Mesendoderm (in vitro differentiated cells): ENCODE measurements at places on chromosomes 5 and 9.

DNA sequence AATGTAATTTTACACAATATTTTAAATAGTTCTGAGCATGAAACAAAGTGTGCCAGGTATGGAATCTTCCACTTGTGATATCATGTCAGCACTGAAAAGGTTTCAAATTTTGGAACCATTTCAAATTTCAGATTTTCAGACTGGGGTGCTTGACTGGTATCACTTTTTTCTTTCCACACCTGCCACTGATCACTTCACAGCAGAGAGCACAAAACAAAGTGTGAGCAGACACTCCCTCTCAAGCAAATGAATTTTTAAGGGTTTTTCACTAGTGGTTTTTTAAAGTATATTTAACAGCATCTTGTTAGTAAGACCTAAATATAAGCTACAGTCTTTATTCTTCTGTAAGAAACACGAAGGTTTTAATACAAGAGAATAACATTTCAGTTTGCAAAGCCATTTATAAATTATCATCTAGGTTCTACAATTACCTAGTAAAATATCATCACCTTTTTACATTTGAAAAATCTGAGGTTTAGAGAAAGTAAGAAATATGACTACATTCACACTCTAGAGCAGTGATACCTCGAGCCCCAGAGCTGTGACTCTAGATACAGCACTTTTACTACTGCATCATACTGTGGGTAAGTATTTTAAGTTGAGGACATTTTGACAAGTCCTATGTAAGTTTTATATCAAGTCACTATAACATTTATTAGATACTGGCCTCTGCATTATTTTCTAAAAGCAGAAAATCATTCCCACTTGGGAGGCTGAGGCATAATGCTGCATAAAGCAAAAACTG lies 14.6 kb downstream of the GOLPH3 start:
- no peak for DNase-seq

GRCh38 chr9:70255486-70255885 lies 3.3 kb upstream of the SMC5 start:
- no peak for DNase-seq

GRCh38 chr5:135482381-135482933 lies 30.3 kb upstream of the TIFAB start:
- DNase-seq, result no peak

DNA sequence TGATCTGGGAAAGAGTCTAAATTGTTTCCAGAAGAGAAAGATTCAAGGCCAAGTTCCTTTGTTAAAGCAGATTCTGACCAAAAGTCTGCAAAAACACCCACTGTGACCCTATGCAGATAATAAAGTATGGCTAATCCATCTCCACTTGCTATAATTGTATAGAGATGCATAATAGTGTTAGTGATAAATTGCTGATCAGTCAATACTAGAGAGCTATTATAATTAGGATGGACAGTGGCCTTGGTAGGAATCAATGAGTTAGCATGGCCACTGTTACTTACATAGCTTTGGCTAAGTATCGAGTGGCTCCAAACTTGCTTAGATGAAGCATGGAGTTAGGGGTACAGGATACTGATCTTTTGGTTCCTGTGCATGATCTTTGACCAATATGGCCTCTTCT lies 683.4 kb upstream of the MEF2C start:
- no peak for DNase-seq

DNA sequence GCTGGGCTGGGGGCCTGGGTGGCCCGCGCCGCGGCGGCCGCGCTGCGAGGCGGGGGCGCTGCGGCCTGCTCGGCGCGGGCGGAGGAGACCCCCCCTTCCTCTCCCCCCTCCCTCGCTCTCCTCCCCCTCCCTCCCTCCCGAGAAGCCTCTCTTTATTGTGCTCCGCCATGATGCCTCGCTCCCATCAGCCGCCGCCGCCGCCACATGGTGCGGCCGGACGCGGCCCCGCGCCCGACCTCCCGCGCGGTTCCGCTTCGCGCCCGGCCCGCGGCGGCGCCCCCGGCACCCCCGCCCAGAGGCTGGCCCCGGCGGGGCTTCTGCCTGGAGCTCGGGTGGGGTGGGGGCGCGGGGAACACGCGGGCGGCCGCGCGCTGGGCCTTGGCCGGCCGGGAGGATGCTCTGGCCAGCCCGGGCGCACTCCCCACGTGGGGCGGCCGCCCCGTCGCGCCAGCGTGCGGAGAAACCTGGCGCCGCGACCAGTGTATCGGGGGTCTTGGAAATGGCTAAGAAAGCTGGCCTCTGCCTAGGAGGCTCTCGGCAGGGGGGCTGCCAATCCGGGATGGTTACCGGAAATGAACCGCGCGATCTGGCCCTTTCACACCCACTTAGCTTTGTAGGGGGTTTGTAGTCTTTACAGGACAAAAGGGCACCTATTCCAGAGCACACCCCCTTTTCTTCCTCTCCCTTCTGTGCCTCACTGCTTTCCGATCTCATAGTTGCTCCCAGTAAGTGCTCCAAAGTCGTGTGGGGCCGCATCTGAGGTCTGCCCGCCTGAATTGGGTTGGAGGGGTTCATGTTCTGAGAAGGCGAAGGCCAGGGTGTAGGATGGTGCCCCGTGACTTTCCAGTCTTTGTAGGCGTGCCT lies 1.0 kb downstream of the SET start:
- peak; percentile 70 for DNase-seq

DNA sequence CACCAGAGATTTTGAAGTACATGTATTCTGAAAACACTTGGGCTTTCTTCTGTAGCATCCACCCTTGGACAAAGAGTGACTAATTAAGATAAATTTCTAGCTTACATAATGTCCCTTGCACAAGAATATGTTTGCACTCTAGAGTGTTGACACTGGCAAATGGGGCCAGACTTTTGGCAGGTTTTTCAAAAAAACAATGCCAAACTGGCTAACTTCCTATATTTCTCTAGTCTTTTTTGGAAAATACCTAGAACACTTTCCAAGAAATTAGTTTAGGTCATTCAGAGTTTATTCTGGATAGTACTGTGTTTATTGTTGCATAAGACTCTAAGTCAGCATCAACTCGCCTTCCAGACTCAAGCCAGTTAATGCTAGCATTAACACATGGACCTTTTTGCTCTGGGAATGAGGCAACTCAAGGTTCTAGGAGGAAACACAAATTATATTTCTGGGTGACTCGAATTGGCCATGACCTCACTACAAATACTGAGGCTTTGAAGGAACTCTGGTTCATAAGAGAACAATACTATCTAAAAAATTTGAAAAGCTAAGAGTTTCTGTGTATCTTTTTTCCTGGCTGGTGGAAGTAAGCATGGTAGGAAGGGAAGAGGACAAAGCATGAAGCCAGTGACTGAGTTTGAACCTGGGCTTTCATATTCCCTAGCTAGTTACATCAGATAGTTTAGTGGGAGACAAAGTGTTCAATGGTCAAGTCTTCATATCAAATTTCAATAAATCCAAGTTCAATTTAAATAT lies 101.6 kb downstream of the NREP start:
- no peak for DNase-seq

DNA sequence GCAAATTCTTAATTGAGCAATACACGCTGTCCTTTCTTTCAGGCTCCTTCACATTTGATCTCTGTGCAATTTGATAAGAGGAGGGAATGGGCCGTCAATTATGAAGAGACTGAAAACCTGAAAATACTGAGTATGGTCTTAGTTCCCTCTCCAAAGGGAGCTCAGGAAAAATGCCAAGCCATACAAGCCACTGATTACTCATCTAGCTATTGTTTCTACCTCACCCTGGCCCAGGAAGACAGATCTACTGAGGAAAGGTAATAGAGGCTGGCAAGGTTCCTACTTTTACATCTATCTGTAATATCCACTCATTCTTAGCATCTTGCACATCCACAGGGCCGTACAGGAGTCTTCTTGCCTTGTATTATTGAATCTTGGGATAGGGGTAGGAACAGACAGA lies 23.7 kb upstream of the TNC start:
- DNase-seq, result no peak

GRCh38 chr9:37197158-37198038 lies 77.0 kb downstream of the ZCCHC7 start:
- peak; percentile 89 for DNase-seq

DNA sequence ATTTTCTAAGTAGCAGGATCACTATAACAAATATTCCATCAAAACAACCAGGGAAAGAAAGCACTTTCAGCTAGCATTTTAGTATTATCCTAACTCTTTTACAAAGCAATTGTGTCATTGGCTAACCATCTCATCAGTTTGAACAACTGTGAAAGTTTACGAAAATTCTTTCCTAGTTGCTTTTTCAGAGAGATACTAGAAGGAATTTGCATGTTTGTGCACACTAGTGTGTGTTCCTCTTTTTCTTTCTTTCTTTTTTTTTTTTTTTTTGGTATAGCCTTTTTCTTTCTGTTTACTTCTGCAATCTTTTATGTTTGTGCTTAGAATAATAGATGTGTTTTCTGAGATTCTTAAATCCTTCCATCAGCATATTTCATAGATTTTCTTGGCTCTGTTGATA lies 124.7 kb upstream of the SEMA6A start:
- no peak for DNase-seq

DNA sequence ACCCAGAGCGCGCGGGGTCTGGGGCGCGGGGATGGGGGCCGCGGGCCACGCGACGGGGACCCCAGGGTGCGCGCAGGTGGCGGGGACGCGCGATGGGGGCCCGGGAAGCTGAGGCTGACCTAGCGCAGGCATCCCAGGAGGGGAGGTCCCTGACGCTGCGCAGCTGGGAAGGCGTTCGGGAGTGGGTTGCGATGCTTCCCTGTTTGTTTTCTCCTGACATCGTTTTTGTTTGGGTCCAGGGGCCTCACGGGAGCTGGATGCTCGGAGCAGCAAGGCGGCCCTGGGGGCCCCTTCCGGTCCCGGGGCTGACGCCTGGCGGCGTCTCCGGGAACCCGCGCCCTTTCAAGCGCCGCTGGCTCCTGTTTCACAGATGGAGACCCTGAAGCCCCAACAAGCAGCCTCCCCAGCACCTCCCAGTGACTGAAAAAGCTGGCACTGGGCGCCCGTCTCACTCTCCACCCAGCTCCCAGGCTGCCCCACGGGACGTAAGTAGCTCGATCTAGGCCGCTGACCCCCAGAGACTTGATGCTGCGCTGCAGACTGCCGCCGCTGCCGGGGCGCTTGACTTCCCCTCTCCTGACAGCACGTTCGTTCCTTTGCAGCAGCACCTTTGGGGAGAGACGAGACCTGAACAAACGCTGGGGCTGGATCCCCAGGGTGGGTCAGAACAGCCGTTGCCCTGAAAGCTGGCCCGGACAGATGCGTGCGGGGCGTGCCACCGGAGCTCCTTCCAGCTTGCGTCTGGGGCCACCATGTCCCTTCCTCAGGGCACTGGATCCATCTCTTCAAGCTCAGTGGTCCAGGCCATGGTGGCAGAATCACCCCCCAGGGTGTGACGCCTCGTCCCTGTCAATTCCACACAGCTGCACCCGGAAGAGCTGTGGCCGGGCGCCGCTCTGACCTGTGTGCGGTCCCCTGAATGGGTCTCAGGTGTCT lies 593 bp downstream of the BRD3OS start:
- peak; percentile 74 for DNase-seq

- DNase-seq, result peak; percentile 59
Measured at GRCh38 chr5:17802256-17802655, 168.0 kb downstream of the TAF11L14 start.

GRCh38 chr5:167638816-167639215 lies 652.6 kb upstream of the WWC1 start:
- no peak for DNase-seq

- DNase-seq, result no peak
Measured at GRCh38 chr9:17185481-17186029, 50.7 kb downstream of the CNTLN start.

GRCh38 chr5:72451741-72452505 lies 55.3 kb downstream of the ZNF366 start:
- peak; percentile 40 for DNase-seq

DNA sequence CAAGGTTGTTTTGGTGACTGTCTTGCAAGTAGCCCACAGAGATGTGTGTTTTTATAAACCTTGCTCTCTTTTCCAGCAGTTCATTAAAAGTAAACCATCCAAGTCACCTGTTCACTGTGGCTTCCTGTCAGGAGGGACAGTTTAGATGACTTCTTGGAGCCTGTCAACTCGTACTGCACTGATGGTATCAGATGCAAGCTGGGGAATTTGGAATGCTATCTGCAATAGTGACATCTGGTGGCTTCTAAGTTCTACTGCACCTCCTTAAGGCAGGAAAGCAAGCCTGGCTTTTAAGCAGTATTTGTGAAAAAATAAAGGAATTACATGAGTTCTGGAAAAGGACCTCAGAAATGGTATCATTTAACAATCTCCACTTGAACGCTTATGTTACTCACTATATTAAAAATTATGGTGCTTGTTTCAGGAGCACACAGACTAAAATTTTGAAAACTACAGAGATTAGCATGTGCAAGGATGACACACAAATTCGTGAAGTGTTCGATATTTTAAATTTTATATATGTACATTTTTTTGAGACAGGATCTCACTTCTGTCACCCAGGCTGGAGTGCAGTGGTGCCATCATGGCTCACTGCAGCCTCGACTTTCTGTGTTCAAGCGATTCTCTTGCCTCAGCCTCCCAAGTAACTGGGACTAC lies 164.0 kb downstream of the TTC39B start:
- peak; percentile 83 for DNase-seq

DNA sequence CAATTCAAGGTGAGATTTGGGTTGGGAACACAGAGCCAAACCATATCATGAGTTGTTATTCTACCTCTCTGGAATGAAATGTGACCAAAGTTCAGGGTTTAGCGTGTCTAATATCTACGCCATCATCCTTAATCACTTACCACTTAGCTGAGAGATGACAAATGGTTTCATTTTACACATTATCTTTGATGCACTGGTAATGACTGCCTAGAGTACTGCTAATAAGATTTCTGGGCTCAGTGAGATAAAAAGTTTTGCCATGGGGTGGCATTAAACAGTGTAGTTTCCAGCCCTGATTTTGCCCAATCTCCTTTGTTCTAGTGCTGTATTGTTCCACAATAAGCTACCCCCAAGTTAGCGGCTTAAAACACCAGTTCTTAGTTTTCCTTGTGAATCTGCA lies 367.2 kb downstream of the MLLT3 start:
- peak; percentile 14 for DNase-seq

DNA sequence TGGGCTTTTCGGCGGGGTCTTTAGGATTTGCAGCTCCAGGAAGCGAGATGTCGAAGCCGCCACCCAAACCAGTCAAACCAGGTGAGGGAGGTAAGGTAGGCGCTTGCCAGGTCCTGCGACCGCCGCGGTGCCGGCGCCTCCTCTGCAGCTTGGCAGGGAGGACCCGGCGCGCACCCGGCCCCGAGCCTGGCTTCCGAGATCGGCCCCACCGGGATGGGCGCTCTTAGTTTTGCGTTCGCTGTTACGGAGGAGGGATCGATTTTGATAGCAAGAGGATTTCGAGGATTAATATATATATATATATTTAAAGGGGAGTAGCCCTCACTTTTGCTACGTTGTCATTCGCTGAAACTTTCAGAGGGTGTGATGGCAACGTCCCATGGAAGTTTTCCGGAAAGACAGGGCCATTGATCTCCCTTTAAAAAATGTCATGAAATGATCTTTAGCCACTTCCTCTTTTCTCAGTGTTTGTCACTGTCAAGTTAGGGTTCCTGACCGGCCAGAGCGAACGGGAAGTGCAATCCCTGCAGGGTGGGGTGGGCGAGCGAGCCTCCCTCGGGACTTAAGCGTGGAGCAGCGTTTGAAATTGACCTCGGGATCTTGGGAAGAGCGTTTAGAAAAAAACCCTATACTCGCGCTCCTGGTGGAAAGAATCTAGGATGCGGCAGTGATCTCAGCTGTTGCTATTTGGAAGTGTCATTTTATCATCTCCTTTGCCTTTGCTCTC lies 495 bp downstream of the OSTF1 start:
- DNase-seq, result peak; percentile 89

- DNase-seq, result no peak
Measured at GRCh38 chr5:111262153-111262552, 38.0 kb downstream of the CAMK4 start.
